ENCODE measurements at places on chromosomes 3 and 15. TPM values are rescaled to one million over a fixed set of nuclear protein-coding genes. Genes with fewer than 3 reads are reported as not detected.

- H3K4me1 ChIP-seq = no peaks in the 10 kb centered on the region
- H3K4me3 ChIP-seq = no peak overlapping the region
- H3K27me3 ChIP-seq = no peaks in the 10 kb centered on the region
- no peaks in the 10 kb centered on the region for H3K36me3 ChIP-seq
- H3K27ac ChIP-seq = no peak overlapping the region
These were observed 406.6 kb upstream of the PPP2R3A start for GRCh38 chr3:135558906-135559305.

The ZNF770 gene
- total RNA-seq = 17.6 TPM

The CHAC1 gene
- 36.1 TPM for total RNA-seq

The ACSBG1 gene
- total RNA-seq = not detected

The TNFSF10 gene
- total RNA-seq = 15.6 TPM

DNA sequence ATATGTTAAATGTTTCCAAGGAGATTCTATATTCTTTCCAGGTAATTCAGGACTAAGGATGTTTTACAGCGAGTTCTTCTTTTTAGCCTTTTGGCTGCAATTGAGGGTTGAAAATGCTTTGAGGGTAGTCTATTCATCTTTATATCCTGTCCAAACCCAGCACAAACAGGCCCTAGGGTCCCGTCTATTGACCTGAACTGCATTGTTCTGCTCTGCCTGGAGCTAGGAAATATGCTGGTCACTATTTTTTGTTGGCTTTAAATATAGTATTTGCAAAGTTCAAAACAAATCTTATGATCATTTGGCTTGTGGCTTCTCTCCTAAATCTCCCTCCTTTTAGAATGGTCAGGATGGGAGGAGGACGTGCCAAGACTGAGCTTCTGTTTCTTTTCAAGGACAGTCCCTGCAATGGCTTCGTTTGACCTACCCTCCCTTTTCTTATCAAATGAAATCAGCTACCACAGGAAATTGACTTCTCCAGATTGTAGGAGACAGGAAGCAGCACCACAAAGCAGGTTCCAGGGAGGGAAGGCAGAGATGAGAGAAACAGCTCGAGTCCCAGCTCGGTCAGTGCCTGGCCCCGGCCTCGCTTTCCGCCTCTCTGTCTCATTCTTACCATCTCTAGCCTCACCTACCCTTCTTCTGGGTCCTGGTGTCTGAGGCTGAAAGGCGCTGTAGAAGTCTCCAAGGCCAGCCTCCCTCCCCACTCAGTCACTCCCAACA lies 27.6 kb upstream of the NRROS start:
- DNase-seq = no peak
- no peaks in the 10 kb centered on the region for H3K27me3 ChIP-seq
- no peak overlapping the region for H3K4me3 ChIP-seq
- peak overlapping the region; percentile 21 for H3K27ac ChIP-seq
- H3K4me1 ChIP-seq = no peaks in the 10 kb centered on the region

Data from right atrium auricular region (tissue), 2 donors.